ENCODE measurements at places on chromosomes 7 and 10.

DNA sequence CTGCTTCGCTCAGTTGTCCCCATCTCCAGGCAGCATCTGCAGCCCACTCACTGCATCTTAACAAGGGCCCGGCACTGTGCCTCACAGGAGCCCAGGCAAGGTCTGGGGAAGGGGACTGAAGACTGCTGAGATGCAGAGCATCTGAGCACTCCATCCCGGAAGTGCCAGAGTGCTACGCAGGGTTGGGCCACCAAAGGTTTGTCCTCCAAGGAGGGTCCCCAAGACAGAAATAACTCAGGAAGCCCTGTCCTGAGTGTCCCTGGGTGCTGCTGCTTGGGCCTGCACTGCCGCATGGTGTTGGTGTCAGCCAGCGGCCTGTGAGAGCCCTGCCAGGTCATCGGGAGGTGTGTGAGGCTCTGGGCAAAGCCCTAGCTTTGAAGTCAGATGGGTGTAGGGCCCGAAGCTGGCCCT, 288.2 kb upstream of the ZMIZ1 start:
- DNase-seq, result no peak

DNA sequence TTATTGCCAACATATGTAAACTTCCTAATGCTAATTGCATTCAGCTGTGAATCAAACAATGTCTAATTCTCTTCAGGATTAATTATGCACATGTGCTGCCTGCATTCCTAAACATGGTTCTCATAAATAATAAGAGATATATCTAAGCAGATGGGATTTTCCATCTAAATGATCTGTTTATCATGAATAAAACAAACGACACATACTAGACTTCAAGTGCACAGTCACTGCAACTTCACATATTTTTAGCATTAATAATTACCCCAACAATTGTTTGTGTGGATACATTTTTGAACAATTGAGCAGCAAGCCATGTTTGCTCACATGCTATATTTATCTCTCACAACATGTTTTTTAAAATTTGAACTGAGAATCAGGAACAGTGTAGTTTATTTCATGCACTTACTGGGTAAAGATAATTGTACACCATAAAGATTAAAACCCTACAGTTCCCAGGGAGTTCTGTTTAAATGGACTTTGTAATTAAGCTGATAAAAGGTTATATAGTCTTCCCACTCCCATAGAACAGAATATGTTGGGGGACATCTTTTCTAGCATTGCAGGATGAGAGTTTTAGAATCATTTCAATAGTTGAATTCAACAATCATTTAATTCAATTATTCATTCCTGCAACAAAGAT, 378.5 kb downstream of the MDFIC start:
- no peak for DNase-seq

- no peak for DNase-seq
These were observed 31.0 kb downstream of the PRPS1L1 start for GRCh38 chr7:17996442-17997223.

DNA sequence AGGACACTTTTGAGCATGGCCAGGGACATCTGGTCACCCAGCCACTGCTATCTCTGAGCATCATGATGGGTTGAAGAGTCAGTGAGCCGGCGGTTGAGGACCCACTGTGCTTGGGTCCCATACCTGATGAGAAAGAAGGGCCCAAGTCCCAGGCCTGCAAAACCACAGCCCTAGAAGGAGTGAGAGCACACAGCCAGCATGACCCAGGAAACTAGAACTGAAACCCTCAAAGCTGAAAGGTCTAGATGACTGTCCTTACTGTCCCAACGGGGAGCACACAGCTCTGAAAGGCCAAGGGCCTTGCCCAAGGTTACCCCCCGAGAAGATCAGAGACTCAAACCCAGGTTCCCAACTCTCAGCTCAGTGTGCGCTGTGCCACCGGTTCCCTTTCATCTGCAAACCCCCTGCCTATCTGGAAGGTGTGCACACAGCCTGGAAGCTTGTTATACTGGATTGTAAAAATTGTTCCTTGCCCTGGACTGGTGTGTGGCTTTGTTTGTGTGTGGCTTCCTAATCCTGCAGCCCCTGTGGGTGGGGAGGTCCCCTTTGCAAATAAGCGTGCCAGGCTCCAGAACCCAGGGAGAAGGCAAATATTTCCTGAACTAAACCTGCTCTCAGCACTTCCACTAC, 22.6 kb upstream of the PSAP start:
- DNase-seq, result no peak

DNA sequence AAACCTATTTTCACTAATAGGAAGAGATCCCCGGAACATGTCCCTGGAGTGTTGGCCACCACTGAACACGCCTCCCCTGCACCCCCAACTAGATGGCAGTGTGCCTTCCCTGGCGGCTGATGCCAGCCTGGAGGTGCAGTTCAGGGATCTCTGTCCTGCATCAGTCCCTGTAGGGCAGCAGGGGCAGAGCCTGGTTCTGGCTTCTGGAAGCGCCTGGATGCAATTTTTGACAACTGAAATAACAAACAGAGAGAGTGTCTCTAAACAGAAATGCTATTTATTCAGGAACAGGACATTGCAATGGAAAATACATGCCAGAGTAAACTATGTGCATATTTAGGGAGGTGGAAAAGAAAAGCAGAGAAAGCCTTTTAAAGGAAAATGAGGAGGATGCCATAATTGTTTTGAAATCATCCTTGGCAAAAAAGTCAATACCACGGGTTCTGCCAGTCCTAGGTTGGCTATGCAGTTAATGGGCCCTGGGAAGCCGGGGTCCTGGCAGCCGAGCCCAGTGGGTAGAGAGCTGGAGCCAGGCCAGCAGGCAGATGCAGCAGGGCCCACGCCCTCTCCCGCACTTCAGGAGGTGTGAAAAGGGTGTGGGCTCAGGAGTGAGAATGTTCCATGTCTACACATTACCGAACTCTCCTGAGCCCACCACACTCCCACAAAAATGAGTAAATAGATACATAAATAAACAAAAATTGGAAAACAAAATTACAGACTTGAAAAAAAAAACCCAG, 18.5 kb downstream of the ANTXRL start:
- DNase-seq, result no peak

- DNase-seq, result no peak
These were observed 54.7 kb downstream of the GALNT17 start for GRCh38 chr7:71186535-71187057.

DNA sequence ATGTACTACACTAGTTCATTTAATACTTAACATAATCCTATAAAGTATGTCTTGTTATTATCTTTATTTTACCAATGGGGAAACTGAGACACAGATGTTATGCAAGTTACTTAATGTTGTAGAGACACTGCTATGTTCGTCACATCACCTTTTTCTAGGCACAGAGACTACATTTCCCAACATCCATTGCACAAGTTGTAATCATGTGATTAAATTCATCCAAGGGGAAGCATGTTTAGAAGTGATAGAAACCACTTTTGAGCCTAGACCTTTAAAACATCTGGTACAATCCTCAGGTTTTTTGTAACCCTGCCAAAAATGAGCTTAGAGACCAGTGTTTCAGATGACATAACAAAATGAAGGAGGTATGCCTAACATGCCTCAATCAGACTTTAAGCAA, 386.8 kb upstream of the HPS1 start:
- DNase-seq, result no peak

DNA sequence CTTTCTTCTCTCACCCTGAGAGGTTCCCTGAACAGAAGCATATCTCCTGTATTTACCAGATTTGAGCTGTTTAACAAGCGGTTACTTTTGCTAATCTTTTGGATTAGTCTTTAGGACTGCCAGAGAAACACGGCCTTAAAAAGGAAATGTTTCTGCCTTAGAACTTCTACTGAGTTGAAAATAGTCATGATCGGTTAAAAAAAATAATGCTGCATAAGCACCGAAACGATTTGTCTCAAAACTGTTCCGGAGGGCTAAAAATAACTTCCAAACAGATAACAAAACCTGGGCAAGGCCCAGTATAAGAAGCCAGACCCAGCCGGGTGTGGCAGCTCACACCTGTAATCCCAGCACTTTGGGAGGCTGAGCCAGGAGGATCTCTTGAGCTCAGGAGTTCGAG, 43.3 kb upstream of the CYTH3 start:
- no peak for DNase-seq

DNA sequence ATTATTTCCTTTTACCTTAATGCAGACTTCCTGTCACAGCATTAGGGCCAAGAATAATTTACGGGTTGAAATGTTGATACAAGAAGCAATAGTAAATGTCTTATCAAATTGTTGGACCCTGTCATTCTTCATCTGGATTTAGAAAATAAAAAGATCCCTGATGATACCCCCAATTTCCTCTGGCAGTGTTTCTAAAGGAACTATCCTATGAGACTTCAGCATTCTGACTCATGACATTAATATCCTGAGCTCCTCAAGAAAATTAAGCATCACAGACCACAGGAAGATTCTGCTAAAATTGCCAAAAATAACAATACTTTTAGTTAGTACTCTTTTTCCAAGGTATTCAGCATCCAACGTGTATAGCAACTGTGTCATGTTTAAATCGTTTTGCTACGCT, 490.5 kb upstream of the ANKRD30A start:
- no peak for DNase-seq

GRCh38 chr7:43761938-43762692, 3.6 kb downstream of the BLVRA start:
- no peak for DNase-seq

GRCh38 chr10:97278491-97278989, 13.9 kb downstream of the ARHGAP19 start:
- DNase-seq, result peak; percentile 75

GRCh38 chr10:34690383-34691049, 124.6 kb downstream of the PARD3 start:
- no peak for DNase-seq

DNA sequence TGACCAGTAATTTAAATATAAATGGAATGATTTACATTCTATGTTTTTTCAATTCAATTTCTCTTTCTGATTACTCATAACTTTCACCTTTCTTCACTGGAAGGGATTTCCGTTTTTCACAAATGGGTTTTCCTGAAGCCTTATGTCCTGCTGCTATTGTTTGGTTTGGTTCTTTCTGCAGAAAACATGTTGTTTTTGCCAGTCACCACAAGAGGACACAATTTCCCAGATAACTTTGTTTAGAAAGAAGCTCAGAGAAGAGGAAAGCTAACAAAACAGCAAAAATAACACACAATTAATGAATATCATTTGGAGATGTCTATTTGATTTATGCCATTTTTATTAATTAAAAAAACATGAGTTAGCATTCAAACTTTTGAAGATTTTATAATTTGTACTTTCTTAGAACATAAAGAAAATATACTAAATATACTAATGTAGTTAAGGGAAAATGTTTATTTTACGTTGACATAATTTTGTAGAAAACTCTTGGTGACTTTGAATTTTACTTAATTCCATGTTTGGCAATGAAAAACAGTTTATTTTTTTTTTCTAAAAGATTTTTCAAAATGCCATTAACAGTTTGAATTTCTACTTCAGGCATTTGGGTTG, 4.6 kb upstream of the TWIST1 start:
- DNase-seq, result peak; percentile 65

- no peak for DNase-seq
These were observed at the start of gene COL1A2 for GRCh38 chr7:94394437-94395140. COL1A2 (plus strand) TSS chr7:94394895; CDS start chr7:94395032, 137 bp downstream.

DNA sequence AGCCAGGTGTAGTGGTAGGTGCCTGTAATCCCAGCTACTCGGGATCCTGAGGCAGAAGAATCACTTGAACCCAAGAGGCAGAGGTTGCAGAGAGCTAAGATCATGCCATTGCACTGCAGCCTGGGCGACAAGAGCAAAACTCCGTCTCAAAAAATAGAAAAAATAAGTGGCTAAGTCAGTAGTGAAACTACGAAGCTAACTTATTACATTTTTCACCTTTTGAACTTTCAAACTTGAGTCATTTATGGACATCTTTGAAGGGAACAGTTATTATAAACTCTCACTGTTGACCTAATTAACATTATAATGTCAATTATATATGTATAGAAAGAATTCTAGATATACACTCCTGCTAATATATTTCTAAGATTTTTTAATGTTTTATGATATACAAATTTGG, 541.5 kb upstream of the C7orf33 start:
- DNase-seq, result no peak

- DNase-seq, result no peak
These were observed 171.9 kb downstream of the LRRC4 start for GRCh38 chr7:127859330-127859729.

- no peak for DNase-seq
These were observed 1.3 kb upstream of the PRKAG2 start for GRCh38 chr7:151877911-151878835.

DNA sequence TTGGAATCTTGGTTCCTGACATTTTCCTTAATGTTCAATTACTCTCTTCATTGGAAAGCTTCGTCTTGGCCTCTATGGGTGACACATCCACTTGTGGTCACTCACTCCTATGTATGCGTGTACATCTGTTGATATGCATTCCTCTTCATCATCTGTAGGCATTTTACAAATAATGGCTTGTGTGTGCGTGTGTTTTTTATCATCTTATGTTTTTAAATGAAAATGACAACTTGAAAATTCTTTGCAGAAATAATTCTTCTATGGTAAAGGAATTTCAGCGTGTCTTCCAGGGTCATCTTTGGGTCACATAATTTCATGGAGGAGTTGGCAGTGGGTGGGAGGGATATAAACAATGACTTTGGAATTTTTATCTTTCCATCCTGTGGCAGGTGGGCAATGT, 925.1 kb downstream of the LRMDA start:
- DNase-seq, result no peak

GRCh38 chr10:97490592-97490991, 7.6 kb downstream of the MMS19 start:
- no peak for DNase-seq

DNA sequence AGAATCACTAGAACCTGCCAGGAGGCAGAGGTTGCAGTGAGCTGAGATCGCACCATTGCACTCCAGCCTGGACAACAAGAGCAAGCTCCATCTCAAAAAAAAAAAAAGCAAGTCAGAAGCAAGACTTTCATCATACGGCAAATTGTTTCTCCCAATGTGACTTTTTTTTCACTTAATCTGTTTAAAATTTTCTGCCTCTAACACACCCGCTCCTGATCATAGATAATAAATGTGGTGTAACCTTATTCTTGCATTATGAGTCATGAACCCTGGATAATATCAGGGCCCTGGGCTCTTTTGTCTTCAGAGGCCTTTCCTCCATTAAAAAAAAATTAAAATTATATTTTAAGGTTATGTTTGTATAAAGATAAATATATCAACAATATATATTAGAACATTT, 111.4 kb upstream of the JCAD start:
- no peak for DNase-seq

DNA sequence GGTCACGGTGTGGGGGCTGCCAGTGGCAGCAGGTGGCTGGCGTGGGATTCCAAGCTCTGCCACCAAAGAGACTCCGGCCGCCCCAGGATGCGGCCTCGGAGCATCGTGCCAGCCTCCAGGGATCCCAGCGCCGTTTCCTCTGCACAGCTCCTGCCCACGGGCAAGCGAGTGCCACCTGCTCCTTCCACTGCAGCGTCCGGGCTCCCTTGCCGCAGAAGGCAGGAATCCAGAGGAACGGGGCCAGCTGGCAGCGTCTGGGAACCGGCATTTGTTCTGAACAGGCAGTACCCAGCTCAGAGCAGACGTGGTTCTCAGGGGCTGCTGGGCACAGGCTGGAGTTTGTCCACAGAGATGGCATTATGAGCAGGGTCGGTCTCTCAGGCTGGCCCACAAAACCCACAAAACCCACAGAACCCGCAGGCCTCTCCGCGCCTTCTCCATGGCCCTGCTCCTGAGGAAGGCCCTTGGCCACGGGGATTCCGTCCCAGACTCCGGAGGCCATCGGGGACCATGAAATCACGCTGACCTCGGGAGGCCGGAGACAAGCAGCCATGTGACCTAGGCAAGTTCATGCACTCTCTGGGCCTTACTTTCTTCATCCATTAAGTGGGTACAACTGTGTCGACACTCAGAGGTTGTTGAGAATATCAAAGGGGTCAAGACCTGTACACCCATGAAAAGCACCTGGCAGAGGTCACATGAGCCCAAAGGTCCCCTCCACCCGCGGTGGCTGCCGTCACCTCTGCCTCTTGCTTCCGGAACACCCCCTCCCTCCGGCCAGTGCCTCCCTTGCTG, 72.1 kb upstream of the TNRC18 start:
- no peak for DNase-seq

All from RKO (cell line).